ENCODE measurements at places on chromosomes 5 and 9.

DNA sequence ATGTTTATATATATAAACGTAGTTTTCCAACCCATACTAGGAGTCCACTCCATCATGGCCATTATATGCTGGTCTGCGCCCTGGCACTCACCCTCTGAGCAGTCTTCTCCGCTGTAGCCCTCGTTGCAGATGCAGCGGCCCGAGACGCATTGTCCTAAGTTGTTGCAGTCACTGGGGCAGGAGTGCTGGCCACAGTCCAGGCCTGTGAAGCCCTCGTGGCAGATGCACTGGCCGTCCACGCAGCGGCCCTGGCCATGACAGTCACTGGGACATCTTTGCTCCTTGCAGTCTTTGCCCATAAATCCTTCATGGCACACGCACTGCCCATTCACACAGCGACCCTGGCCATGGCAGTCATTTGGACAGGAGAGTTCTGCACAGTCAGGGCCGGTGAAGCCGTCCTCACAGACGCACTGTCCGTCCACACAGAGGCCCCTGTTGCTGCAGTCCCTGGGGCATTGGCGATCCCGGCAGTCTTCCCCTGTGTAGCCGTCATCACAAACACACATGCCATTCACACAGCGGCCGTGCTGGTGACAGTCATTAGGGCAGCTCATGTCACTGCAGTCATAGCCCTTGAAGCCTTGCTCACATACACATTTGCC, 32.1 kb downstream of the TNC start:
- DNase-seq = no peak

GRCh38 chr5:50947906-50948683, 281.7 kb downstream of the PARP8 start:
- DNase-seq = no peak

DNA sequence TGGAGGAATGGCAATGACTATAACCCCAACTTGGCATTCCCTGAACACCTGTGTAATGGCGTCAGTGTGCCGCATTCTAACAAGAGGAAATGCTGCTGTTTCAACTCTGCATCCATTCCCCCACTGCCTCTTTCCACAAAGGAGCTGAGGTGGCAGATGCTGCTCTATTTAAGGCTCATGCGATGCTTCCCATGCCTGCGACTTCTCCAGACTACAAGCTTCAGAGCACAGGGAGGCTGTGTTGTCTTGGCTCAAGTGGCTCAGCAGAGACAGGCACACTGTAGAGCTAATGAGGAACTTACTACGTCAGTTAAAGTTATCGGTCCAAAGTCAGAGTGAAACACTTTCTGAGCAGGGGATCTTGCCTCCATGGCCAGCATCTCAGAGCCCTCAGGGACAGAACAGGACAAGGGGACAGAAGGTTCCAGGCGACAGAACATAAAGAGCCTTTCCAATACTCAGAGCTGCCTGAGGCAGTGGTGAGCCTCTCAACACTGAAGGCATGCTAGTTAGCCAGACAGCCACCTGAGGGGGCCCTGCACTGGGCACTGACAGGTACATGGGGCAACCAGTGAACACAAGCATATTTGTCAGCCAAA, 21.8 kb downstream of the TNIP1 start:
- no peak for DNase-seq

DNA sequence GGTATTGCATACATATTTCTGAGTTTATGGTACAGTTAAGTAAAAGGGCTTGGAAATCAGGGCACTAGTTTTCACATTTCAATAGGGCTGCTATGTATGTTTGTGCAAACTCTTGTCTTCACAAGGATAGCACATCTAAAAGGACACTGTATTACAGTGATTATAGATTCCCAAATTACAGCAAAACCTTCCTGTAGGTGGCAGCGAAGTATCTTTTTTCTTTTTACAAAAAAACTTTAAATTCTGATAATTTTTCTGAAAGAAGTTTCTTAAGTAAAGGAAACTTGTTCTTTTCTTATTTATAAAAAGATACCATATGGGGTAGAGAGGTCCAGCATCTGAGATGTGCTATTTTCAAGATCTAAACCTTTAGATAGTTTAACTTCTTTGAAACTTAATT, 337.8 kb downstream of the PTPRD start:
- peak; percentile 15 for DNase-seq

- DNase-seq = peak; percentile 68
These were observed at the start of gene MCC for GRCh38 chr5:113487781-113488644. Gene MCC, minus strand, starts transcription at chr5:113488453.

- DNase-seq = no peak
These were observed 1810.7 kb upstream of the CDH6 start for GRCh38 chr5:29382780-29383179.

GRCh38 chr5:108661590-108662219, 86.0 kb upstream of the FER start:
- DNase-seq = peak; percentile 26

DNA sequence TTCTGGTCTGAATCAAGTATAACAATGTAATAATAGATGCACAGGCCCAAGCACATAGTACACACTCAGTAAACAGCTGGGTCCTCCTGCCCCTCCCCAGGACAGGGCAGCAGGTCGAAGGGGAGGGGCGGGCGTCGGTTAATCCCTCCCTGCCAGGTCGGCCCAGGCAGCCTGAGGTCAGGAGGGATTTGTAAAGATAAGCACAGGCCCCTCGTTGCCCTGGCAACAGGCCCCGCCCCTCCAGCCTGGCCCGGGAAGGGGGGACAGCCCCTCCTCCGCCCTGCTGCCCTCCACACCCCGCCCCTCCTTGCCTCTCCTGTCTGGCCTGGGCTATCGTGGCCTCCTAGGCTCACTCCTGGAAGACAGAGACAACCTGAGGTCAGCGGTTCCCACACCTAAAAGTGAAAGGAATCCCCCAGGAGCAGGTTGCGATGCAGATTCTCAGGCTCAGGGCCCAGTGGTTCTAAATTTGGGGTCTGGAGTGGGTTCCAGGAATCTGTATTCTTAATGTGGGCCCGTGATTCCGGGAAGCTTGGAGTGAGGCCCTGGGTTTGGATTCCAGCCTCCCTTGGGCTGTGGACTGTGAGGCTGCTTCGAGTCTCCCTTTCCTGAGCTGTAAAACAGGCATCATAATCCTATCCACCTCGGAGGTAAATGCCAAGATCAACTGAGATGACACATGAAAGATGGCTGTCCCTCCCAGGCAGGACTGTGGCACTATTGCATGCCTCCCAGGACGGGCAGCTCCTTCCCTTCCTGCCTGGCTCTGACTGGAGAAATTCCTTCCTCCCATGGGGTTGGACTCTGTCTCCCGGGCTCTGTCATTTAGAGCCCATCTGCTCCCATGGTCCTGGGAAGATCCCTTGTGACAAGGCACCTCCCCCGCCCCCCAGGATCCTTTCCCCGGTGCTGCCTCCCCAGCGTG, 4.4 kb downstream of the CRB2 start:
- DNase-seq = no peak

- no peak for DNase-seq
These were observed 2.9 kb downstream of the STK10 start for GRCh38 chr5:172185096-172185461.

DNA sequence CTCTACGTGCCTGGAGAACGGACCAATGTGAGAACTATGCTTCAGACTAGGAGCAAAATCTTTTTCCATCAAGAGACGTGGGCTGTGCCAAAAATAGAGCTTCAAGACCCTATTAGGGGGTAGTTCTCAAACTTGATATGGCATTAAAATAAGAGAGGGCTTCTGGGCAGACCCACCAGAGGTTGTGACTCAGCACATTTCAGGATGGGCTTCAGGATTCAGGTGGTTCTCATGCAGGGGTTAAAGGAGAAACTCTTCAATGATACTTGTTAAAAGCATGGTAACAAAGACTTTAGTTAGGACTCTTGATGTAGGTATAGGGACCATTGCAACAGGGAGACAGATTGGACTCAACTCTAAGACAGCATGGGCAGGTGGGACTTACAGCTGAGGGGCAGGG, 195.5 kb downstream of the RGS3 start:
- no peak for DNase-seq

DNA sequence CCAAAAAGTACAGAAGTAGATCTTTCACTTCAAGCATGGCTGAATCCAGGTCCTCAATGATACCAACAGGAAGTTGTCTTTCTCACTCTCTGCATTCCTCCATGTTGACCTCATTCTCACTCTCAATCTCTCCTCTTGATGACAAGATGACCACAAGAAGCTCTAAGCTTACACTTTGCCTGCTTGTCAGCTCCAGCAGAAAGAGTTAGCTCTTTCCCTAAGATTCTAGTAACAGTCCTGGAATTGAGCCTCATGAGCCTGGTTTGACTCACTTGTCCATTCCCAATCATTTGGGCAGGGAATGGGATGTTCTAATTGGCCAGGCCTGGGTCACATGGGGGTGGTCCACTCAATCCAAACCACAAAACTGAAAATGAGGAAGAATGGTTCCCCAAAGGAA, 3.3 kb upstream of the CLTA start:
- peak; percentile 29 for DNase-seq

Measured in lung microvascular endothelial cell (primary cell).